ENCODE measurements at places on chromosomes 3 and 15.

- DNase-seq, result no peak
These were observed 132.3 kb upstream of the RASGRP1 start for GRCh38 chr15:38696790-38697495.

- no peak for DNase-seq
These were observed 21.4 kb upstream of the DYNC1LI1 start for GRCh38 chr3:32592011-32592410.

- no peak for DNase-seq
These were observed 368.6 kb upstream of the ROPN1 start for GRCh38 chr3:124360563-124360962.

- no peak for DNase-seq
These were observed 243.7 kb upstream of the LRIG1 start for GRCh38 chr3:66744521-66744920.

GRCh38 chr3:142530296-142530695, 48.2 kb downstream of the ATR start:
- DNase-seq, result no peak

DNA sequence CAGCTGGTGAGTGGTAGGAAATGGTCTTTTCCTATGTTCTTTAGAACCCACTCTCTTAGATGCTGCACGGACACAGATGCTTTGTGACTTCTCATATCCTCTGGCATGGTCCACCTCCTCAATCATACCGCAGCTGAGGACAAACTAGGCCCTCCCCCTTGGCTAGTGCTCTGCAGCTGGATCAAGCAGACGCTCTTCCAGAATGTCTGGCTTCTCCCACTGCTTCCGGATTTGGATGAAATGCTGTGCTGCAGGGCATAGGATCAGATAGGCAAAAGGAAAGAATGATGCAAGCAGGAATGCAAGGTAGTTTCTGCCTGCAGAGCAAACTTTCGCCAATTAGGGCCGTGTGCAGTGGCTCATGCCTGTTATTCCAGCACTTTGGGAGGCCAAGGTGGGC, 75.7 kb upstream of the SLC4A7 start:
- DNase-seq, result no peak

- DNase-seq, result peak; percentile 37
These were observed 4.1 kb downstream of the LRIG1 start for GRCh38 chr3:66496746-66497145.

DNA sequence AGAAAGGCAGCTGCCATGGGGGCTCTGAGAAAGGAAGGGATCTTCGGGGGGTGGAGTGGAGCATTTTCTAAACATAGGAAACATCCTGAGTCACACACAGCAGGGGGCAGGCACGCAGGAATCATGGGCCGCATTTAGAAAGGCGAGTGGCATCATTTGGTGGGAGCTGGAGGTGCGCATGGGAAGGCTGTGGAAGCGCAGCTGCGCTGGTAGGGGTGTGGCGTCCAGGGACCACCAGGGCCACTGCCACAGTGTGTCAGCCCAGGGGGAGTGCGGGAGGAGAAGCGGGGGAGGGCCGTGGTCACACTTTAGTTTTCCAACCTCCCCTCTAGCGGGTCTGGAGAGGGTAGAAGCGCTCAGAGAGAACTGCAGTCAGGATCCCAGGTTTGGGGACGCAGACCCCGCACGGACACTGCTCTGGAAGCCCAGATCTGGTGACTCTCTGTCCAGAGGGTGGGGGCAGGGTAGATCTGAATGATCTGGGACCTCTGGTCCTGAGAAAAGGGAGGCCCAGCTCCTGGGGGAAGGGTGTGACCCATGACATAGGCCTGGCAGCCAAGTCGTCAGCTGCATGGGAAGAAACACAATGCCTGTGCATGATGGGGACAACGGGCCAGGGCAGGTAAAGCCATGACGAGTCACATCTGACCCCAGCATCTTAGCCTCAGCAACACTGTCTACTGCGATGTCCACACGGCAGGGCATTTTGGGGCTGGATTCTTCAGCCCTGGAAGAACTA, 88.0 kb upstream of the IQSEC1 start:
- no peak for DNase-seq

DNA sequence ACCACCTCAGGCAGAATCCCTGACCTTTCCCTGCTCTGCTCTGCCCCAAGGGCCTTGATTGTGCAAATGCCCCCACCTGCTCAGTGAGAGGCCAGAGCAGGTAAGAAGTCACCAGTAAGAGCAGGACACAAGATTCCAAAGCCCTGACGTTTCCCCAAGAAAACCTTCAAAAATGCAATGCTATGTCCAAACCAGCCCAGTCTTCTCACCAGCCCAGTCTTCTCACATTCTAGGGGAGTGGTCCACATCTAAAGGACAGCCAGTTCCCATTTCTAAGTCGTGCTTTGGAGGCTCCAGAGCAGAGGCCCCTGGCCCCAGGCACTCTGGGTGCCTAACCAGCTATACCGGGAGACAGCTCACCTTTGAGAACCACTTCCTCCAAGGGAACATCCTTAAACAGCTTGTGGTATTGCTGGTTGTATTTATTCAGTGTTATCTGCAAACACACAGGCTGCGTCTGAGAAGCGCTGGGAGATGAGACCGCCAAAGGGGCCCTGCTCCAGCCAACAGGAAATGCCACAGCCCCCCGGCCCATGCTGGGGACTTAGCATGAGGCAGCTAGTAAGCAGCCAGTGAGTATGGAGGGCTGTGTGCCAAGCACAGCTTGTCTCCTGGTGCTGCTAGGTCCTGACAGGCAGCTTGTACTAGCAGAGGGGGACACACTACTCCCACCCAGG, 29.3 kb downstream of the GRAMD2A start:
- no peak for DNase-seq

GRCh38 chr15:57323806-57324589, 52.3 kb upstream of the CGNL1 start:
- peak; percentile 13 for DNase-seq

DNA sequence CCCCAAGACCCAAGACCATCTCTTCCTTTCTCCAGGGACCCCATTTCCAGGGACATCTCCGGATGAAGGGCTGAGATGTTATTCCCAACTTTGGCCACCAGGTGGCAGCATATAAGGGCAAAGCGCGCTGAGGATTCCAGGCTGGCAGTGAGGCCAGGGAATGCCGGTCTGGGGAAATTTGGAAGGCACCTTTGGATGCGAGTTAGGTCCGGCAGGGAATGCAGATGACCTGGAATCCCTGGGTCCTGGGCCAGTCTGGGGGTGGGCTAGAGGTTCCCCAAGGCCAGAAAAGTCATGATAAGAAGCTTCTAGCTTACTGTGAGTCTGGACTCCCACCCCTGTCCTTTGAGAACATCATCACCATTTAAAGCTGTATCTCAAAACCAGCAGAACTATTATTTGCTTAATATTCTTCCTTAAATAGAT, 1.6 kb upstream of the CHST13 start:
- DNase-seq, result peak; percentile 27

DNA sequence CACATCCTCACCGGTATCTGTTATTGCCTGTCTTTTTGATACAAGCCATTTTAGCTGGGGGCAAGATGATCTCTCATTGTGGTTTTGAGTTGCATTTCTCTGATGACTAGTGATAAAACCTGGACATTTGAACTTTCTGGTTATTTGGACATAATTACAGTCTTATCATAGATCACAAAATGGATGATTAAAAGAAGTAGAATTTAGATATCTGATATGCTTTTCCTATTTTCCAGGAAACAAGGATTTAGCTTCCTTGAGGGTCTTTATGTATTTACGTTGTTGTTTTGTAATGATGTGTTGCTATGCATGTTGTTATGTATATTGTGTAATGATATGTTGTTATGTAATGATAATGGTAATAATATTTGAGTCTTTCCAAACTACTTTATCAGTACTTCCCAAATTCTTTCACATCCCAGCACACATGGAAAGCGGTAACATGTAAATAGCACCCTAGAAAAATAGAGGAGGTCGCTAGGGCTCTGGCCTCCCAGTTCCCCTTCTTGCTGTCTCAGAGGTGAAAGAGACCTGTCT, 53.8 kb downstream of the GJD2 start:
- DNase-seq, result no peak

- DNase-seq, result no peak
These were observed 382.5 kb upstream of the TPRG1 start for GRCh38 chr3:188789251-188789650.

GRCh38 chr15:101176625-101177024, 75.2 kb downstream of the CHSY1 start:
- no peak for DNase-seq

- peak; percentile 19 for DNase-seq
These were observed 513 bp downstream of the VGLL4 start for GRCh38 chr3:11643201-11643603.

GRCh38 chr15:81268881-81269601, 54.9 kb downstream of the STARD5 start:
- DNase-seq, result no peak

GRCh38 chr3:134326760-134327593, 47.3 kb downstream of the AMOTL2 start:
- DNase-seq, result no peak

DNA sequence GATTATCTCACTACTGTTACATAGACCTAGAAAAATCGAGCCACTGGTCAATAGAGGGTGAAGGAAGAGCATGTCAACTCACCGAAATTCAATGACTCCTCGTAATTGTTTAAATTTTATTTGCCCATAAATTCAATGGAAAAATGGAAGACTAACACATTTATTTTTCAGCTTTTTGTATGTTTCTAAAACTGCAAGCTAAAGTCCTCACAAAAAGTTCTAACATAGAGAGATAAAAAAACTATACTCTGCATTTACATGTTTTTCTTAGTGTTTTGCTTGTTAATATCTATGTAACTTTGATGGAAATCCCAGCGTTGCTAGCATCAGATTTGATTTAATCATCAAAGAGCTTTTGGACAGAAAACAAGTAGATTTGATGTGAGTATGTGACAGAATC, 6.8 kb downstream of the ARPP21 start:
- DNase-seq, result no peak

GRCh38 chr15:62306851-62307504, 141.9 kb upstream of the C2CD4B start:
- peak; percentile 0 for DNase-seq

- DNase-seq, result no peak
These were observed 107.9 kb downstream of the RPL22L1 start for GRCh38 chr3:170762064-170762463.

- DNase-seq, result no peak
These were observed 170.7 kb downstream of the TIGIT start for GRCh38 chr3:114464548-114464947.

- DNase-seq, result peak; percentile 81
These were observed at the start of gene ZMYND10 for GRCh38 chr3:50345586-50346234. TSS of gene ZMYND10 (minus strand) at chr3:50345732. CDS start at chr3:50345579, 153 bp downstream.

- DNase-seq, result no peak
These were observed 14.1 kb downstream of the CYP1A2 start for GRCh38 chr15:74762791-74763150.

GRCh38 chr3:170497207-170498095, 78.8 kb downstream of the CLDN11 start:
- DNase-seq, result no peak

DNA sequence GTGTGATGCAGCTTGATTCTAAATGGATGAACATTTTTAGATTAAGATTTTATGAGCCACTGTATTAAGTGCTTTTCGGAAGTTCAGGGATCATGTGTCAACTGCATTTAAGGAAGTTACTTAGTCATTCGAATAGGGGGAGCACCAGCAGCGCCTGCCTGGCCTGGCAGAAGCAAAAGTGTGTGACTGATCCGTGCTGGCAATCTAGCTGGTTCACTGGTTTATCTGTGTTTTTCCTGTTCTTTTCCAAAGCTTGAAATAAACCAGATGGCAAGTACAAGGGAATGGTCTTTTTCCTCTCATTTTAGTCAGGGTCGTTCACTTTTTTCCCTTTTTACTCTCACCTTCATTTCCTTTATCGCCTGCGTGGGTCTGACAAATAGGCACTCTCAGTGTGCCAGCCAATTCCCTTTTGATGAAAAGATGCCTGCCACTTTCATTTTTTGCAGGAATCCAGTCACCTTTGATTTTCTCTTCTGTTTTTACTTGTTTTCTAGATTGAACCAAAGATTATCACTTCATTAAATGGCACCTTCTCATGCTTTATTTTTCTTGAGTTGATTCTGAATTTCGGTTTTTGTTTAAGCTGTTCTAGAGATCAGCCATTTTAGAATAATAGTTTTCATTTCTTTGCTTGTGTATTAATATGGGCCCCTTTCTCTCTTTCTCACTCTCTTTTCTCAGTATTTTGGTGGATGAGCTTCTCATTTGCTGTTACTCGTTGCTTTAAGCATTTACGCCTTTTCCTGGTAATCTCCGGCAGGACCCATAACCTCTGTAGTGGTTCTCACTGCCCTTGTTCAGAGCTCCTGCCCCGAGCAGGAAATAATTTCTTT, 2.8 kb downstream of the ABHD2 start:
- peak; percentile 55 for DNase-seq

DNA sequence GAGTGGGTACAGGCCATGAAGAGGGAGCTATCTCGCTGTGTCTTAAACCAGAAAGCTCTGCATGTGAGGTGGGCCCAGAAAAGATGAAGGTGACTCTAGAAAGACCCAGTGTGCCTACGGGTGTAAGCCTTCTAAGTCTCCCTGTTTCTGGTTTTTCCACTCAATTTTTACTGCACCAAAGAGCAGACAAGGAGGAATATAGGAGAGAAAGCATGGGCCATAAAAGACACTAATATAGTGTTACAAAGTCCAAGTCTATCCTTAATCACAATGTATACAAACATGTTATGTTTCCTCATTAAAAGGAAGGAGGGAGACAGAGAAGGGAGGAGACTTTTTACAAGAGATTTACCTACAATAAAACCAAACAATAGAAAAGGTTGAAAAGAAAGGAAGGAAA, 24.1 kb upstream of the ZKSCAN7 start:
- no peak for DNase-seq

GRCh38 chr3:143220741-143221140, 101.2 kb downstream of the CHST2 start:
- DNase-seq, result no peak

GRCh38 chr3:65500398-65501306, 538.1 kb downstream of the MAGI1 start:
- DNase-seq, result no peak

GRCh38 chr3:143413372-143413771, 293.8 kb downstream of the CHST2 start:
- DNase-seq, result no peak

GRCh38 chr15:70127288-70127746, 29.6 kb upstream of the TLE3 start:
- no peak for DNase-seq

DNA sequence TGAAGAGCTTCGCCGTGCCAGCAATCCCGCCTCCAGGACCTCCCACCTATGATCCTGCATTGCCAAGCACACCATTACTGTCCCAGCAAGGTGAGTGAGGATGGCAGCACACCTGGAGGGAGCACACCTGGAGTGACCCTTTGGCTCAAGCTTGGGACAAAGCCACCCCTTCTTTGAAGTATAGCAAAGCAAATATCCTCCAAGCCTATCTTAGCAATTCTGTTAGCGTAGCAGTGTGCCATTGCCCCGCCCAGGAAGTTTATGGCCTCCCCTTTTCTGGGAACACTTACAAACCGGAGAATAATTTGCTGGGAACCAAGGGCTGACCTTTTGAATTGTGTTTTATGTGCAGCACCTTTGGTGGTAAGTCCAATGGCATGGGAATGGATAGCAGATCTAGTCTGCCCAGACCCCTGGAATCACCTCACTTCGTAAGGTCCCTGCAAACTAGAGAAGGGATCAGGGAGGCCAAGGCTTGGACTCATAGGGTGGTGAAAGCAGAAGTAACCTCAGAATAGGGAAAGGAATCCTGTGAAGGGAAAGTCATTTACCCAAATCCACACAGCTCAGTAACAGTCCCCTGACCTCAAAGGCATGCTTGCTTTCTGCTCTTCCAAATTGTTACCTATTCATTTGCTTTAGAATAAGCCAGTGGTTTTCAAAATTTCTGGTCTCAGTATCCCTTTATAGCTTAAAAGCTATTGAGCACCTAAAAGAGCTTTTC, 70.1 kb downstream of the HCN4 start:
- DNase-seq, result no peak

- no peak for DNase-seq
These were observed 76.7 kb upstream of the FAM3D start for GRCh38 chr3:58743296-58743695.
